ENCODE measurements at places on chromosomes 16 and 17.

- DNase-seq = no peak
These were observed 224.5 kb downstream of the ZNF423 start for GRCh38 chr16:49631187-49632041.

GRCh38 chr16:87308826-87309225, 8.4 kb downstream of the C16orf95 start:
- no peak for DNase-seq

GRCh38 chr16:21326459-21326858, 48.4 kb upstream of the CRYM start:
- no peak for DNase-seq

DNA sequence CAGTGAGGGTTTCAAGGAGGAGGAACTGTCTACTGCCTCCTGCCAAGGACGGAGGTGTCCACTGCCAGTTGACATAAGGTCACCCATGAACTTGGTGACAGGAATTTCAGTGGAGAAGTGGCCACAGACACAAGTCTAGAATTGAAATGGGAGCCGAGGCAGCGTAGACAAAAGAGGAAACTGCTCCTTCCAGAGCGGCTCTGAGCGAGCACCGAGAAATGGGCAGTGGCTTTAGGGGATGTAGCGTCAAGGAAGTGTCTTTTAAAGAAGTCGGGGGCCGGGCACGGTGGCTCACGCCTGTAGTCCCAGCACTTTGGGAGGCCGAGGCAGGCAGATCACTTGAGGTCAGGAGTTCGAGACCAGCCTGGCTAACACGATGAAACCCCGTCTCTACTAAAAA, 3.1 kb upstream of the SERPINF1 start:
- DNase-seq = no peak

GRCh38 chr17:80830020-80830780, 161.4 kb upstream of the CHMP6 start:
- DNase-seq = no peak

DNA sequence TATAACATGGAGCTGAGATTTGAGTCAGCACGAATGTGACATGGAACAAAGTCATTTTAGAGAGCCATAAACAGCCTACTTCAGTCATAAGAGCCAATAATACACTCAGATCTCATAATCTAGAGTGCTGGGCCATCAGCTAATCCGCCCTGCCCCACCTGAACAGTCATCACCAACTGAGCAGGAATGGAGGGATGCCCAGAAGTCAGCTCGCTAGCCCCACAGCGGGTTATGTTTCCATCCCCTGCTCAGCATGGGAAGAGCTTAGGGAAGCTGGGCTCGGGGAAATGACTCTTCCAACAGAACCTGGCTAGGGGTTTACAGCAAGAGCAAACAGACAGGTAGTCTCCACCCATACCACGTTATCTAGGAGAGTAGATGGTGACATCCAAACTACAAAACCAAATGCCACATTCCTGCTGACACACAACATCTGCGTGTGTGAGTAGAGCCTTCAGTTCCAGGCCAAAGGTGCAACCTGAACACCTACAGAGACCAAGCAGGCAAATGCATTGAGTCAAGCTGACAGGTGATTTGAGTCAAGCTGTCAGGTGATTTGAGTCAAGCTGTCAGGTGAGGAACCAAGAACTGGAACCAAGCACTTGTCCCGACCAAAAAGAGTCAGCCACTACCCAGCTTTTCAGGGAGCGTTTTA, 2.0 kb downstream of the TMEM11 start:
- no peak for DNase-seq

- DNase-seq = no peak
These were observed 168.0 kb upstream of the RPH3AL start for GRCh38 chr17:520447-521182.

- DNase-seq = no peak
These were observed 250.5 kb downstream of the CPPED1 start for GRCh38 chr16:12553191-12553590.

DNA sequence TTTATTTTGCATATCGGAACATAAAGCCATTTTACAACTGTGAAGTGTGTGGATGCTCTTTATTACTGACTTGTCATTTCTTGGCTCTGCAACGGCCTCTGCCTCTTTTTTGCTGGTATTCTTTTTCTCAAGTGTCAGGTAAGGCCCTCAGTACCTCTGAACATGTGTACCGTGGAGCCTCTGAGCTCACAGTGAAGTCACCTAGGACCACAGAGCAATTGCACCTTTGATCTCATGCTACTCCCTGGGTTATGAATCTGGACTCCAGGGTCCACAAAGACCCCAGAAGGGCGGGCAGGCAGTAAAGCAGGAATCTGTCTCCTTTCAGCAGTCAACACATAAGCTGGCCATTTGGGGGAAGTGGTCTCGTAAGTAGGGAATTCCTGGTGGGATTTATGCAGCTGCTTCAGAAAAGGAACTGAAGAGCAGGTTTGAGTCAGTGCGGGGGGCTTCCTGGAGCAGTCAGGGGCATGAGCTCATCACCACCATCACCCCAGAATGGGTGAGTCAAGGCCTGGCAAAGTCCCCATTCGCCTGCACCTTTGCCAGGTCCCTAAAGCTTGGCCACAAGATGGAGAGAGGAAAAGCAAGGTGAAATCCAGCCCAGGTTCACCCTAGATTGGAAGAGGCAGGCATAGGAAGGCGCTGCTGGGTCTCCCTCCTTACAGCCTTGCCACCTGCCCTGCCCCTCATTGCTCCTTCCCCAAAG, 33.0 kb downstream of the TBX4 start:
- DNase-seq = no peak

DNA sequence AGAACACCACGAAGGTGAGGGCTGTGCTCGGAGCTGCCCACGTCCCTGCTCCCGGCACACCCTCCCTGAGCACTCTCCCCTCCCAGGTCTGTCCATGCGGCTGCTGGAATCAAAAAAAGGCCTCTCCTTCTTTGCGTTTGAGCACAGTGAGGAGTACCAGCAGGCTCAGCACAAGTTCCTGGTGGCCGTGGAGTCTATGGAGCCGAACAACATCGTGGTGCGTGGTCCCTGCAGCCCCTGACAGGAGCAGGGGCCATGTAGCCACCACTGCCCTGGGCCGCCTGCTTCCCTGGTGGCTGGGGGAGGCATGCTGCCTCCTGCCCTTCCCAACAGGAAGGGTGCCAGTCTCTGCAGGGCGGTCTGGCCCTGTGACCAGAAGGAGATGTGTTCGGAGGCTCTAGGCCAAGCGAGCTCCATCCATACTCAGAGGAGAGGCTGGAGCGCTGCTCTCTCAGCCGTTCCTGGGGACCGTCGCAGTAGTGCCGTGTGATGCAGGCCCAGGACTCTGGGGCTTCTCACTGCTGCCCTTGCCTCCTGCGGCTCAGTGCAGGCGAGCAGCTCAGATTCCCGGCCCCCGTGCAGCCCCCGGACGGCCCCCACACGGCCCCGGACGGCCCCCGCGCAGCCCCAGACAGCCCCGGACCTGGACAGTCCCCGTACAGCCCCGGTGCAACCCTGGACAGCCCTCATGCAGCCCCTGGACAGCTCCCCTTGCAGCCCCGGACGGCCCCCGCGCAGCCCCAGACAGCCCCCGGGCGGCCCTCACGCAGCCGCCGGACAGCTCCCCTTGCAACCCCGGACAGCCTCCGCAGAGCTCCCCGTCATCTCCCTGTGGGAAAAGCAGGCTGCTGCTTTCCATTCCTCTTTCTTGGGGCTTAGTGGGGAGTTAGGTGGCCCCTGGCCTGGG, 20.5 kb downstream of the TCF25 start:
- DNase-seq = peak; percentile 61

DNA sequence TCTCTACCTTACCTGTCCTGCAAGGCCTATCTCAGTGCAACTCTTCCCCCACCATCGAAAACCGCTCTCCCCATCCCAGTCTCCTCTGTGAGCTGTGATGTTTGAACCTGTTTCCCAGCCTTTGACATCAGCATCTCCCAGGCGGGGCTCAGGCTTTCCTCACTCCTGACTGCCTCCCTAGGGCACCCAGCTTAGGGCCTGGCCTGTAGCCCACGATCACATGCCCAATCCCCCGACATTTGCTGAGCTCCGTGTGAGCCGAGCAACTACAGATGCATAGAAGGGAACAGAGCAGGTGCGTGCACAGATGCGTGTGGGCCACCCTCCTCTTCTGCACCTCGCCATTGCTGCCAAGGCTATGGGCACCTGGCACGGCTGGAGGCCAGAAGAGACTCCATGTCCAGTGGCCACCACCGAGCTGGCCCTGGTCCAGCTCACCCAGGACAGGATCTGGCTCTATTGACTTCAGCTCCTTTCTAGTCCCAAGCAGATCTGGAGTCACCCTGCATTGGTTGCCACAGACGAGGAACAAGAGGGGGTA, 35.5 kb upstream of the CMIP start:
- no peak for DNase-seq

DNA sequence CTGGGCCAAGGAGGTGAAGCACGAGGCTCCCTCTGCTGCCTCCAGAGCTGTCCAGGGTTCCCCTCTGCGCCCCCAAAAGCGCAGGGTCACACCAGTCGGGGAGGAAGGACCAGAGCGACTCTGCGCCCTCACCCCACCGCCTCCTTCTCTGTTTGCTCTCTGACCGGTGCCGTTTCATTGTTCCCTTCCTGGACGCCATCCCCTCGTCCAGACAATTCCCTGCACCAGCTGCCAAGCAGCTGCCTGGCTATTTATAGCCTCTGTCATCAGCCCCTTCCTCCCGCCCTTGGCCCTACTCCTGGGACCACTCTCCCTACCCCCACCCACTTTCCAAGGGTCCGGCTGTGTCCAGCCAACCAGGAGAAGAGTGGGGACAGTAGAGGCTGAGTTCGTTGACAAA, 68.8 kb upstream of the CREBBP start:
- DNase-seq = no peak

DNA sequence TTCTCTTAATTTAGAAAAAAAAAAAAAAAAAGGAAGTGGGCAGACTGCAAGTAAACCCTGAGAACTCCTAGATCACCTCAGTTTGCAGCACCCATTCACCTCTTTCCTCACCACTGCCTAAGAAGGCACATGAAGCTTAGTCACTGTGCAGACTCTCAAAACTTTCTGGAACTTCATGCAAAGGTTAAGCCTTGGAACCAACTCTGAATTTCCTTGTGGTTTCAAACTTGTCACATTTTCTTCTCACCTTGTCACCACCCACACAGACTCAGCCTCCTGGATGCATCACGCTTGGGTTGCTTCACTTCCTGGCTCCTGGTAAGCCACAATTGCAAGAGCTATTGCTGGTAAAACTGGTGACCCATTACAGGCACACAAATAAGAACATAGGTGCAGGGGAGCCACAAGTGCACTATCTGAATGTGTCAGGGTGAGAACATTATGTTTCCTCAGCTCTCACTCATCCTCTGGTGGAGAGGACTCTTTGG, 15.0 kb upstream of the CPD start:
- DNase-seq = no peak

DNA sequence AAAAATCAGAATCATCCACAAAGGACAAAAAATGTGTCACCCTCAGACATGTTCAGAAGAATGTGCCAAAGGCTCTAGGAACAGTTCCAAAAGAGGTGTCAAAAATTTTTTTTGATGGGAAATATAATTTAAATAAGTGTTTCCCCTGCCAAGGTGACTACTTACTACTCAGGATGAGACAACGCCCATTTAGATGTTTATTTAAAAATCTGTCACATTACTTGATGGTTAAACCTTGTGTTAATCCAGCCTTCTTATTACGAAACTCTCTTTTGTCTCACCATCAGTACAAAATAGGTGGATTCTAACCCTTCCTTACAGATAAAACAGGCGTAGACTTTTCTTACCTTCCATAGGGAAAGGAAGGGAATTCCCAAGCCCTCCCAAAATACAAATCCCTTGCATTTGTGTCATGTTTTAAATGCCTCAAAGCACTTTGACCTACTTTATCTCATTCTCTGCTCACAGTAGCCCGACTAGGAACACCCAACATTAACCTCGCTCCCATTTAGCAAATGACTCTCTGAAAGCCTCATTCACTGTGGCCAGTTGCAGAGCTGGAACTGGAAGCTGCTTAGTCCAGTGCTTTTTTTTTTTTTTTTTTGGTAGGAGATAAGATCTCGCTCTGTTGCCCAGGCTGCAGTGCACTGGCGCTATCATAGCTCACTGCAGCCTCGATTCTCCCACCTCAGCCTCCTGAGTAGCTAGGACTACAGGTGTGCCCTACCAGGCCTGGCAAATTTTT, 5.8 kb upstream of the GNA13 start:
- DNase-seq = peak; percentile 53

- no peak for DNase-seq
These were observed 33.0 kb upstream of the ZC3H18 start for GRCh38 chr16:88536971-88537751.

DNA sequence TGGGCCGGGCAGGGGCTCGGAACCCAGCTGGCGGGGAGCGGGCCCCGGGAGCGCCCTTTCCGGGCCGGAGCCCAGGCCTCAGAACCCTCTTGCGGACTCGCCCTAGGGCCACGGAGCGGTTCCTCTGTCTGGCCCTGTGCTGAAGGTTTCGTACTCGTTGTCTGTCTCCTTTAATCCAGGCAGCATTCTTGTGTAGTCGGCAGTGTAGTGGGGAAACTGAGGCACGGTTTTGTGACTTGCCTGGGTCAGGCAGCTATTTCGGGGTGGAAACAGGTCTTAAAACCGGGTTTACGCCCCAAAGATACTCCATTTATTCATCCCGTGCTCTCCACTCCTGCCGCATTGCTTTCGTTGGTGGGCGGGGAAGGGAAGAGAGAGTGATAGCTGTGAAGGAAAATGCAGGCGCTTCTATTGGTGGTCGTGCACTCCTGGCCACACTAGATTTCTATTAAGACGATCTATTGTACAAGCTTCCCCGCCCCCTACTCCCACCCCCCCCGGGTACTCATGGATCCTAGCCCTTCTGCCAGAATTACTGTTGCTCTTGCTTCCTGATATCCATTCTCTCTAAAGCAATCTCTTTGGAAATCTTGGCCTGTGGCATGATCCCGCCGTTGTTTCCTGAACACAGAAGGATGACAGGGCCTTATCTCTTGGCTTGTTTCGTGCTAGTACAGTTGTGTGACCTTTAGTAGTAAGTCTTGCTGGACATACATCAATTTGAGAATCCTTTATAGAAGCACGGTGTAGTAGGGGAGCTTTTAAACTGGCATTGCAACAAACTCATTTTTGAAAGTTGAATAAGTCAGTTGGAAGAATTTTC, 751 bp downstream of the DCAF7 start:
- DNase-seq = peak; percentile 32

All from cerebellar cortex (tissue), 1 donor.